ENCODE measurements at places on chromosomes 3 and 15.

GRCh38 chr15:58357529-58358476 lies 74.0 kb upstream of the LIPC start:
- no peak for DNase-seq

- no peak for DNase-seq
Observed at GRCh38 chr15:55884223-55884622, 109.2 kb downstream of the NEDD4 start.

DNA sequence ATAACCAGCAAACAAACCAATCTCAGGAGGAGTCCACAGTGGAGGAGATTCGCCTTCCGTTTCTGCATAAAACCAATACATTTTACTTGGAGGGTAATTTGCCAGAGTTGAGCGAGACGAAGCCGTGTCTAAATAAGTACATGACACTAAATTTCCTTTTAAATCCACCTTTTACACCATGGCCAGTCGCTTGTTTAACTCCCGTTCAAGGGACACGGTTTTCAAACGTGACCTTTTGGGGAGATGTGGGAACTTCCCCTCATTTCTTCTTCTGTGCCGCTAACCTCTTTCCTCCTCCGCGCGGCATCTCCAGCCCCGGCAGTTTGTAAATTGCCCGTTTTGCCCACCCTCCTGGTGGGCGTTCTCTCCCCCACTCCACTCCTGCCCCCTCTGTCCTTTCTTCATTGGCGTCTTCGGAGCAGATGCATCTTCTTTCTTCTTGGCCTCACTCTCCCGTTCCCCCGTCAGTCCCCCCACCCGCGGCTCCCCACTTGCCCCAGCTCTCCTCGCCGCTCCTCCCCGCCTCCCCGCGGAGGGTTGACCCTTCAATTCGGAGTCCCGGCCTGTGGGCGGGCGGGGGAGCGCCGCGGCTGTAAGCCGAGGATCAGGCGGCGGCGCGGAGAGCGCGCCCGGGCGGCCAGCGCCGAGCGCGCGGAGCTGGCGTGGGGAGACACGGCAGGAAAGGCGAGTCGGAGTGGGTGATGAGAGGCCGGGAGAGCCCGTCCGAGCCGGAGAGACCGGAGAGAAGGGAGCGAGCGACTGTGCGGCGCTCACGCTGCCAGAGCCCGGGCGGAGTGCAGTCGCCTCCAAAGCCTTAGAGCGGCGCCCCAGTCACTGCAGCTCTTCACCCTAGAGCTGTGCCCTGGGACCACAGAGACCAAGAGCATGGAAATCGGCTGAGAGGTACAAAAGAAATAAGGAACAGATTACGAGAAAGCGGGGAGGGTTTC lies at the start of gene NLGN1:
Gene NLGN1 (plus strand): TSS at position 584 of the 950 bp plus-strand sequence.
- no peak for DNase-seq

- DNase-seq: no peak
Observed at GRCh38 chr3:105828703-105829102, 40.1 kb downstream of the CBLB start.

- no peak for DNase-seq
Observed at GRCh38 chr3:41881233-41881821, 80.6 kb downstream of the ULK4 start.

DNA sequence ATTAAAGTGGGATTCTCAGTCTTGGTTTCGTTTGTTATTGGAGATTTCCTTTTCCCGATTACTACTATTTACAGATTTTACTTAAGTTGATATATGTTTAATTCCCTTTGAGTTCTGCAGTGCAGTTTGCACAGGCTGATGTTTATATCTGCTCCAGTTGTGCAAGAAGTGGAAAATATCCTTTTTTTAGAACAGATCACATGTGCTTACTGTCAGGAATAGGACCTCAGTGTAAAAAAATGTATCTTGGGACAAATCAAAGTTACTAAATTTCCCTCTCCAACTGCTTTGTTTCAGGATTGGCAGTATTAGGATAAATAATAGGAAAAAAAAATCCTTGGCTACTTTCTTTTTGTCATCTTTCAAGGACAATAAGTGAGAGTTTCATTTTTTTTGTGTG lies 6.9 kb downstream of the MITF start:
- no peak for DNase-seq

GRCh38 chr3:46090161-46090591 lies 62.9 kb upstream of the XCR1 start:
- no peak for DNase-seq

GRCh38 chr3:186467969-186468368 lies 76.2 kb downstream of the CRYGS start:
- DNase-seq: no peak

- no peak for DNase-seq
Observed at GRCh38 chr3:129095285-129095684, 26.3 kb downstream of the RAB43 start.

DNA sequence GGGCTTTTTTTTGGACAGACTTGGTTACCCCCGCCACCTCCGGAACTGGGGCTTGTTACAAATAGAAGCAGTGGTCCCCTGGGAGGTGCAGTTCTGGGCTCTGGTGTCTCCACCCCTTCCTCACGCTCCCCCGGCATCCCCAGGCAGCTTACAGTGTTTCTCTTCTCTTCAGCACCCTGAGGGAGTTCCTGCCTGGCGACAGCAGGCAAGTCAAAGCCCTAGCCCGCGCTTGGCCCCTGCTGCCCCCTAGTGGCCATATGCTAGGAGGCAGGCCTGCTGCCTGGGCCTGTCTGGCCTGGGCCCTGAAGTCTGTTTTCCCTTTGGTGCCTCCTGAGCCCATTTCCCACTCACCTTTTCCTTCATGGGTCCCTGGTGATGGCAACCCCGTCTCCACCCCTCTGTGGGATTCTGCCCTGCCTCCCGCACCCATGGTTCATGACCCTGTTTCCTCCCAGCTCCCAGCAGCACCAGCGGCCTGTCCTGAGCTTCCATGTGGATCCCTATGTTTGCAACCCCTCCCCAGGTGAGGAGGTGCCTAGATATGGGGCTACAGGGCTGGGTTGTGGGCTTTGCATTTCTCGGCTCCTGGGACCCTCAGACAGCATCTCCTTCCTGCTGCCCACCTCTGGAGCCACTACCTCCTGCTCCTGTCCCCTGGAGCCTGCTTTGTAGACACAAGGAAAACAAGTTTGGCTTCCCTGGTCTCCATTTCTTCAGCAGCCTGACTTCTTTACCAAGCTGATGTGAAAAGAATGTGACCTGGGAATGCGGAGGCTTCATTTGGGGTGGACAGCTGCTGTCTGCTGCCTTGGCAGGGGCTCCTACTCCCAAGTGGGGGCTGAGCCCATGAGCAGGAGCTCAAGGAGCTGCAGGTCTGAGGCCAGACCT lies 2.2 kb downstream of the SNX22 start:
- DNase-seq: peak; percentile 67

All from esophagus squamous epithelium (tissue), 5 donors.